ENCODE measurements at places on chromosomes 7 and 10.

DNA sequence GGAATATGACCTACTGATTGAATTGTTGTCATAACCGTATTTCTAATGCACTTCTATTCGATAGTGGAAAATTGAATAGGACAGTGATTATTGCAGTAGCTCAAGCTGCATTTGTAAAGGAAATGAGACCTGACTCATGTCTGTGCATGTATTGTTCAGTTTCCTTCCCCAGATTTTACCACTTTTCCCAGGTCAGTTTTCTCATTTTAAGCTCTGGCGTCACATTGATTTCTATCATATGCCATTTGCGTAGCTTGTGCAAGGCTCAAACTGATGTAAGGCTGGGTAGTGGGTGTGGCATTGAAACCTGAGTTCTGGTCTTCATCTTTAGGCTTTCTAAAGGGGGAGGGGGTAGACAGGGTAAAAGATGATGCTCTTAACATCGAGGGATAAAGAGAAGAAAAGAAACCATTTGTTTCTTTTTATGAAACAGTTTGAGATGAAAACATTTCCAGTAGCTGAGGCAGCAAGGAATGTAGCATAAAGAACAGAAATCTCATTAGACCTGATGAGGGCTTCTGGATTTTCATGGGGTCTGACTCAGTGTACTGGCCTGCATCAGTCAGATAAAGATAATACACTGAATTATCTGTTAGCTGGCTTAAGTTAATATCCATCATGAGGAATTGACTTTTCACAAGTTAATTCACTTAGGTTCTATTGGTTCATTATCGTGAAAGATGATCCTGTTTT is 182.3 kb upstream of the CDCA7L start:
- no peak for DNase-seq

GRCh38 chr10:70930263-70931000 is 42.1 kb upstream of the PCBD1 start:
- no peak for DNase-seq

DNA sequence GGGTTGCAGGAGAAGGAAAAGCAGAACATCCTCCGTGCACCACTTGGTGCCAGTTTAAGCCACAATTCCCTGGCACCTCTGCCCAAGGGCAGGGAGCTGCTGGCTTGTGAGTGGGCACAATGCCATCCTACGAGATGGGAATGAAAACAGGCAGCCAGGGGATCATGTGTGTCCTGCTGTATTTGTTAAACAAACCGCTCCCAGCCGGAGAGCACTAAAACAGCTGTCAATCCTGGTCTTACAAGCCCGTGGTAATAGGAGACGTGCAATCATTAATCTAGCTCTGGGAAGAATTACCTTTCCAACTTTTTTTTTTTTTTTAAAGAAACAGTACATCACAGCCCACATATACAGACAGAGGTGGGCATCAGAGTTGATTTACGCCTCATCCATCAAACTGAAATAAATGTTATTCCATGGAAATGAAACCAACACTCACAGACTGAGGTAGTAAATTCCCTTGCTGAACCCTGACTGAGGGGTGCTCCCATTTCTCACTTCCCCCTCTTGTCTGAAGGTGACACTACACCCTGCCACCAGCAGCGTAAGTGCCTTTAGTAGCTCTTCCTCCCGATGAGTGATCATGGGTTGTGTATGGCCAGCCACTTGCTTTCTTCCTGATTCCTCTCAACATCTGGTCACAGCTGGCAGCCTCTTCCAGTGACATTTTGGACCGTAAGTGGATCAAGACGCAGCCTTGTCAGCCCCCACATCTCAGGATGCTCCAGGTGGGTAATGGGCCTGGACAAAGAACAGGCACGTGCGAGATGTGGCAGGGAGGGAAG is 143.8 kb downstream of the TEX36 start:
- DNase-seq, result no peak

DNA sequence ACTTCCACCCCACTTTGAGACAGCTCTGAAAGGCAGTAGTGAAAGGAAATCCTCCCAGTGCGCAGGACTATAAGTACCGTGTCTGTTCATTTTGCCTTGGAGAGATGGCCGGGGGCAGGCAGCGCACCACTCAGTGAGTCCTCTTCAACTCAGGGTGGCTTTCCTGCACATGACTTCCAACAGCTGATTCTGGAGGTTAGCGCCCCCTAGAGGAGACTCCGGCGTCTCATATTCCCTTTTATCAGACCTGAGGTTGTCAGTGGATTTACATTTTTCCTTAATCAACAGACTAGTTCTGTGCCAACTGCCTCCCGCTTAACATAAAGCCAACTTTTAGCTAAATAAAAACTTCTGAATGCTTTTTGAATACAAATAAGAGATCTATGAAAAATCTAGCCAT is 101.0 kb downstream of the HERPUD2 start:
- DNase-seq, result no peak

- DNase-seq, result no peak
Observed at GRCh38 chr10:47060356-47060755, 149.1 kb downstream of the PTPN20 start.

DNA sequence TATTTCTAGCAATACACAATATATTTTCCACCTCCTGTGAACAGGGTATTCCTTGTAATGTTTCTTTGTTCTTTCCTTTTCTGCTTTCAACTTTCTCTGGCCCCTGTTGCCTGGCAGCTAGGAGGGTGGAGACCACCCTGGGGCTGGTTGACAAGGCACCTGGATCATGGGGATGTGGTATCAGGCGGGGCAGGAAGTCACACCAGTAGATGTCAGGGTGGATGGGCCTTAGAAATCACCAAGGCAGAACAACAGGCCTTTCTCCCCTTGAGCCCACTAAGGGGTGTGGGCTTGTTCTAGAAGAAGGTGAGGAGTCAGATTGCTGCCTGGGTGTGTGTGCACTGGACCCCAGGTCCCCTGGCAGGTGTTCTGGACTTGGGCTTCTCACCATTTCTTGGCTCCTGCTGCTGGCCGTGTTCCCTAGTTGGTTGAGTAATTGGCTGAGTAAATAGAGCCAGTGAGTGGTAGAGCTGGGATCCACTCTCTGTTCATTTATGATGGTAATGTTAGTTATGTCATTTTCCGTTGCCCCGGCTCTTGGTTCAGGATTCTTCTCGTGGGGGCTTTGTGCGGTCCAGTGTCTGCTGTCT is 24.9 kb downstream of the ZNF783 start:
- no peak for DNase-seq

DNA sequence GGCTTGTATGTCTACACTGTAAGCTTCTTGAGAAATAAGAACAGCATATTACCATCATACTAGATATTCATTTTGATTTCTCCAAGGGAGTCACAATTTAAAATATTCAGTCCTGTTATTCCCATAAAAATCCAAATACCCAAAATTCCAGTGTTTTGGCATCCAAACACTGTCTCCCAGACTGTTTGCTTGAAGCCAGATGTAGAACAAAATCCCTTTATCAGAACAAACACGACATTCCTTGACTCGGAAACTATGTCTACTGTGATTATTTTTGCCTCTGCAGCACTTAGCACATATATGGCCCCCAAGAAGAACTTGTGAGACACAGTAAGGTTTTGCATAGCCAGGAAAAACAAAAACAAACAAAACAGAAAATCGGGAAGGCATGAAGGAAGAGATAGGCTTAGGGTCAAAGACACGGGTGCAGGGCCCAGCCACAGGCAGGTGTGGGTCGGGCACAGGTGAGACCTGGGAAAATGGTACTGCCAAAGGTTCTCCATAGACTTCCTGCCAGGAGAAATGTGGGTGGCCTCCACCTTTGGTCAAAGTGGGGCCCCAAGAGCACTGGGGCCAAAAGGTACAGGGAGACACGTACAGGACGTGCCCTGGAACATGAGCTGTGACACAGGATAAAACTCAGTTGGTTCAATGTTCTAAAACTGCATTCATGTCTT is 36.5 kb downstream of the CPXM2 start:
- no peak for DNase-seq

- no peak for DNase-seq
Observed at GRCh38 chr7:158479021-158479663, 108.5 kb downstream of the PTPRN2 start.

- DNase-seq, result no peak
Observed at GRCh38 chr7:159094919-159095915, 49.5 kb downstream of the VIPR2 start.

DNA sequence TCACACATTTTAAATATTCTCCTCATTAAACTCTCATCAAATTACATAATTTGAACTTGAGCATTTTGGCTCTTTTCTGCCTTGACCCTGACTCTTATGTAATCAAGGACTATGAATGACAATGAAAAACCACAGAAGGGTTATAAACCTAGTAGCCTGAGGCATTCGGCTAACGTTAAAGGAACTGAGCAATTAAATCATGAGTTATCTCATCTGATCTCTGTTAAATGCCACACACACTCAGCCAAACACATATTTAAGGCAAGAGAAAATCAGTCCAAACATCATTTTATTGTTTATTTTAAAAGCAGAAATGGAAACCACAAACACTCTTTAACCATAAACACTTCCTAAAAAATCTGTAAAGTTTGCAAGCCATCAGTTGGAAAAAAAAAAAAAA is 204.3 kb downstream of the DGKI start:
- no peak for DNase-seq

Data from NCI-H1436 (cell line).